ENCODE measurements at places on chromosomes 12 and 14.

DNA sequence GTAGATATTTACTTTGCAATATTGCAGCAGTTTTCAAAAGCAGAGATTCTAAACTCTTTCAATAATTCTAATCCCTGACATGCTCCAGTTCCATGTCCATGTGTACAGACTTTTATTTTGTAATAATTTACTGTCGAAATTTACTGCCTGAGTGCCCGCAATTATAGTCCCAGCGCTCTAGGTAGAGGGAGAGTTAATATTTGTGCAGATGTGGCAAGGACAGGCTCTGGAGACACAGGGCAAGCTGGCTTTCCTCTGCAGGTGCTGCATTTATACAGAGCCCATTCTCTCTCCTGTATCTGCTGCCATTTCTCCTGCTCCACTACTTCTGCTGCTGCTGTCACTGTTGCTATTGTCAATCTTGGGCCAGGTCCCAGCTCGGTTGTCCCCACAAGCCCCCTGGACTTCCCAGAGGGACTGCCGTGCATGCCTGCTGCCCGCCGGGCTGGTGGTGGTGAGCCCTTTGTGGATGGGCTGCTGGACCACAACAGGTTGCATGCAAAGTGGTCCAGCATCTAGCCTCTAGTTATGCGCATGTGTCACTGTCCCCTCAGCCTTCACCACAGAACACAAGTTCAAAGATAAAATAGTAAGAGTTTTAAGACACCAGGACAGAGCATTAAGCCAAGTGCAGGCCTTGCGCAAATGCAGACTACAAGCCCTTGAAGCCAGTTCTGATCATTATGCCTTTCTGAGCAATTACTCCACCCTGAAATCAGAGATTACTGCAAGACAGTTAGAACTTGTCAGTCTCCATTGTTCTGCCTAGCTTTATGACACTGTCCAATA lies 40.8 kb upstream of the CSRP2 start:
- DNase-seq, result no peak

- DNase-seq, result no peak
Measured at GRCh38 chr14:99065551-99065950, 206.4 kb downstream of the BCL11B start.

- no peak for DNase-seq
Measured at GRCh38 chr12:76863005-76863670, 15.7 kb downstream of the CSRP2 start.

GRCh38 chr14:93892923-93893558 lies 34.1 kb upstream of the FAM181A start:
- DNase-seq, result peak; percentile 38

DNA sequence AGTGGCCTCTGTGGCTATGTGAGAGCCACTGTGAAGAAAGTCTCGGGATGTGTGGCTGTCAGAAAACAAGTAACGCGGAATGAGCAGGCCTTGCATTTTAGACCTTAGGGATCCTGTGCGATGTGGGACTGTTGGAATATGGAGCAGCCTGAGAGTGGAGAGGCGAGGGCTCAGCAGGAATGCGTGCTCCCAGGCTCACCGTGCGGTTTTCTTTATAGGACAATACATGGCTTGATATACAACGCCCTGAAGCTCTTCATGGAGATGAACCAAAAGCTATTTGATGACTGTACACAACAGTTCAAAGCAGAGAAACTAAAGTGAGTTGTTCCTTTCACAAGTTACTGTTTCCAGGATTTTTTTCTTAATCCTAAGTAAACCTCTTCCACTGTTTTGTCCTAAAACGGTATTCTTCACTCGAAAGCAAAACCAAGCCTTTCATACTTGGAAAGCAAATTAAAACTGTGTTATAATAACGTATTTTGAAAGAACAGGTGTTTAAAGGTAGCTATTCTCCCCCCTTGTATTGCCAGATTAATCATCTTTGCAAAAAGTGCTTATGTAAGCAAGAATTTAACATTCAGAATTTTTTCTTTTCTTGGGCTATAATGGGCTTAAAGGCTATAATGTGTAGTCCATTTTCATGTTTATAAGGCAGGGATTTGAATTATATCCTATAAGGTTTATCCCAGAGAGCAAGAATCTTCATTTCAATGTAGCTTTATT lies 54.8 kb upstream of the DYNC1H1 start:
- DNase-seq, result no peak

DNA sequence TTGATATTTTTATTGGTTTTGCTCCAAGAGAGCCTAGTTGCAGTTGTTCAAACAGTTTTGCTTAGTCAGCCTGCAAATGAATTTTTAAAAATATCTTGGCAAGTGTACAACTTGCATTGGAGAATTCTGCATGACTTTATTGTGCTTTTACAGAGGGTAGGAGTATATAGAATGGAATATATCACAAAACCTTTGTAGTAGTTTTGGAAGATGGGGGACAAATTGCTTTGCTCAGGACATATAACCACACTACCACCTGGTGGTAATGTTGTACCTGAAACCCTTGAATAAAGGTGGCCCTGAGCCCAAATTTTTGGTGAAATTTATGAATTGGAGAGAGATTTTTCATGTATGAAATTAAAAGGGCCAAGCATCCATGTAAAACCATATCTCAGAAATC lies 645.2 kb downstream of the MED13L start:
- DNase-seq, result no peak

DNA sequence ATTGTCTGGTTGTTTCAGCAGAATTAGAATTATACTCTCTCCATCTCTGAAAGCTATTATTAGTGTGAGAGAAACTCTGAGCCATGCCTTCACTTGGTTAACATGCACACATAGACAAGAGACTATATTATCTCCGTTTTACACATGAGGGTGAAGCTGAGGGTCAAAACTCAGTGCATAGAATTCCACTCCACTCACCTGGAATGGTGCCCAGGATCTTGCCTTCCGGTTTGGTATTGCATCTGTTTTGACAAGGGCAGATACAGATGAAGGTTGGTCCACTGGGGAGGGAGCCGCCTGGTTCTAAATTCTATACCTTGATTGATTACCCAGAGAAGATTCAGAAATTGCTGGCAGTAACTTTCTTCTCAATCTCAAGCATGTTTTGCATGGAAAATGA lies 149.5 kb upstream of the PELI2 start:
- no peak for DNase-seq

- DNase-seq, result no peak
Measured at GRCh38 chr12:93702707-93703315, 25.6 kb downstream of the CRADD start.

- no peak for DNase-seq
Measured at GRCh38 chr14:96904201-96904600, 107.0 kb downstream of the VRK1 start.

GRCh38 chr12:44589697-44590096 lies 286.4 kb downstream of the NELL2 start:
- DNase-seq, result no peak

- DNase-seq, result no peak
Measured at GRCh38 chr14:81281332-81281731, 60.6 kb upstream of the GTF2A1 start.

- DNase-seq, result no peak
Measured at GRCh38 chr14:53006931-53007562, 56.2 kb upstream of the FERMT2 start.

DNA sequence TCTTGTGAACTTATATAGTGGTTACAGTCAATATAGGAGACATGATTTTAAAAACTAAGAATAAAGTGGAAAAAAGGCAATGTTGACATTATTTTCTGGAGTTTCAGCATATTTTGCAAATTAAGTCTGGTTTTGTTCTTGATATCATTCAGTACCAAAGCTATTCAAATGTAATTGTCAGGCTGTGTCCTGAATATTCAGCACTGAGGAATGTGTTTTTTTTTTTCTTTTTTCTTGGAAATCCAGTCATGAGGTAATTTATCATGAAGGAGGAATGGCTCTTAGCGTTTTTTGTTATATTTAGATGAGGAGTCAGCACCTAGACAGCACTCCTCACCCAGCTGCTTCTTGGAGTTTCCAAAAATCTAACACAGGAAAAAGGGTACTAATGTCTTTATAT lies 225.5 kb downstream of the CCDC91 start:
- DNase-seq, result no peak

- no peak for DNase-seq
Measured at GRCh38 chr14:90114554-90114953, 52.8 kb downstream of the KCNK13 start.

DNA sequence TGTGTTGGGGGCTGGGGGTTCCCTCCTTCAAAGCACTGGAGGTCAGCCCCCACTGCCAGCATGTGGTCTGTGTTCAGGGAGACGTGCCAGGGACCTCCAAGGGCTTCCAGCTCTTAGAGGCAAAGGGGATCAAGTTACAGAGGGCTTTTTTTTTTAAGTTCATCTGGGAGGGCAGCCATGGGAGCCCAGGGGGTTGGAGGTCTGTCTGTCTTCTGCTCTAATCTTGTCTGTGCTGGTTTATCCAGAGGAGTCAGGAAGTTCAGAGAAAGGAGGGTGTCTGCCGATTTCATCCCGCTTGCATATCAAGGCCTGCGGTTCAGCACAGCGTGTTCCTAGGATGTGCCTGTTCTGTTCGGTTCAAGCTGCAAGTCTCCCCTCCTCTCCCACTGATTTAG lies 72.2 kb downstream of the TMEM132C start:
- DNase-seq, result no peak

- DNase-seq, result no peak
Measured at GRCh38 chr14:99468081-99468480, 12.6 kb downstream of the SETD3 start.

DNA sequence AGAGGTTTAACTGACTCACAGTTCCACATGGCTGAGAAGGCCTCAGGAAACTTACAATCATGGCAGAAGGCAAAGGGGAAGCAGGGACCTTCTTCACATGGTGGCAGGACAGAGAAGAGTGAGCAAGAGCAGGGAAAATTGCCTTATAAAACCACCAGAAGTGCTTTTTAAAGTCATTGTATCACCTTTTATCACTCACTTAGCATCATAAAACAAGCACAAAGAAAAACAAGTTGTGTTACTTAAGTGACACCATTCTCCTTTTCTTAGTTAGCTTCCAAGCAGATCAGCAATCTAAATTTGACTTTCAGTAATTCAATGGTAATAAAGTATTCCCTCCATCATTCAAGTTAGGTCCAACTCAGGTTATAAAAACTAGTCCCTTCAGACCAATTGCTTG lies 28.5 kb downstream of the OSBPL8 start:
- no peak for DNase-seq

DNA sequence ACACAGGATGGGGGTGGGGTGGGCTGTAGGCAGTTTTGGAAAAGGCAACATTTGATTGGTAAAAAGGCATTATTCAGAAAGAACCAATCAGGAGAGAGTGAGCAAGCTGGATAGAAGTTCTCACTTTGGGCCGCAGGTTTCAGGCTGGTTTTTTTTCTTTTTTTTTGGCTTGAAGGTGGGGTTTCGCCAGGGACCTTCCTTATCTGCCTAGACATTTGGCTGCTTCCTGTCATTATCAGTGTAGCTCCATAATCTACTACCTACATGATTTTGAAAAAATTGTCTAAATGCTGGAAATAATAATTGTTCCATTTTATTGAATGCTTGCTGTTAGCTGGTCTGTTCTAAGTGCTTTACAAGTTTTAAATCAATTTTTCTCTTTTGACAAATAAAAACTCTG lies 649.0 kb downstream of the TMTC2 start:
- no peak for DNase-seq

GRCh38 chr12:99600388-99600787 lies 47.2 kb upstream of the GARIN6 start:
- no peak for DNase-seq

GRCh38 chr12:30622509-30622908 lies 73.2 kb downstream of the IPO8 start:
- DNase-seq, result no peak

DNA sequence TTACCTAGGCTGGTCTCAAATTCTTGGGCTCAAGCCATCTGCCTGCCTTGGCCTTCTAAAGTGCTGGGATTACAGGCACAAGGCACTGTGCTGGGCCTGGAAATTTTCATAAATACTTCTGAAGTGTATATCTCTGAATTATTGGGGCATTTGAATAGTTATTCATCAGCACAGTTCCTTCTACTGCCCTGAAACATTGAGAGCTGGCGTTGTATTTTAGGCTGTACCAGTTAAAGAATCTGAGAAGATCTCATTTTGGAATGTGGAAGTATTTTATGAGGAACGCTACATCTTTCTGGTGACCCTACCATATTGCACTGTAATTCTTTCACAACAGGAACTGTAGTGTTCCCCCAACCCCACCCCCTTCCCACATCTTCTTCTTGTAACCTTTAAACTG lies 349.0 kb upstream of the RGS6 start:
- DNase-seq, result peak; percentile 58

DNA sequence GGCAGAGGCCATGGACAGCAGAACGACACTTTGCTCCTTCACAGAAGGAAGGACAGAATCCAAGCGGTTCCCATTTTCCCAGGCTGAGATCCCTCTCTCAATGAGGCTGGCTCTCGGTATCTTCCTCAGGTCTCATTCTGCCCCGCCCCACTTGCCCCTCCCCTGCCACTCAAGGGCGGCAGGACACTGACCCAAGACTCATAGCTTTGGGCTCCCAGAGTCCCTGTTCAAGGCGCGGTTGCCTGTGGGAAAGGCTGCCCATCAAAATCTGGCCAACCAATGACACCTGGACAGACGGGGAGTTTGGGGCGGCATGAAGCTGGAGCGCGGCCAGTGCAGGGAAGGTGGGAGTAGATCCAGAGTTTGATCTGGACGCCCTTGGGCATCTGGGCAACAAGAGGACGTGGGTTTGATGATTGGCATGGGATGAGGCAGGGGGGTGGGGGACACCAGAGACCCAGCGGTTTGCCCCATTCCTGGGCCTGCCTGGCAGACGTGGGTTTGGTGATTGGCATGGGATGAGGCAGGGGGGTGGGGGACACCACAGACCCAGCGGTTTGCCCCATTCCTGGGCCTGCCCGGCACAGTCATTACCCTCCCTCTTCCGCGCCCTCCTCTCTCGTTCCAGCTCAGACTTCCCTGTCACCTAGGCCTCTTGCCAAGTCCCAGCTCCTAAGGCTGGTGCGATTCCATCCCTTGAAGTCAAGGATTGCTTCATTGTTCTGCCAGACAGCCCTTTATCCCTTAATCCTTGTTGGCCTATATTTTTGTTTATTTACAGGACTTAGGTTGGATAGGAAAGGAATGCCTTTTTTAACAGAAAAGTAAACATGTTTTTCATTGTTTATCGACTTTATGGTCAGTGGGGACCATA lies 92.1 kb downstream of the NINJ2 start:
- DNase-seq, result no peak

DNA sequence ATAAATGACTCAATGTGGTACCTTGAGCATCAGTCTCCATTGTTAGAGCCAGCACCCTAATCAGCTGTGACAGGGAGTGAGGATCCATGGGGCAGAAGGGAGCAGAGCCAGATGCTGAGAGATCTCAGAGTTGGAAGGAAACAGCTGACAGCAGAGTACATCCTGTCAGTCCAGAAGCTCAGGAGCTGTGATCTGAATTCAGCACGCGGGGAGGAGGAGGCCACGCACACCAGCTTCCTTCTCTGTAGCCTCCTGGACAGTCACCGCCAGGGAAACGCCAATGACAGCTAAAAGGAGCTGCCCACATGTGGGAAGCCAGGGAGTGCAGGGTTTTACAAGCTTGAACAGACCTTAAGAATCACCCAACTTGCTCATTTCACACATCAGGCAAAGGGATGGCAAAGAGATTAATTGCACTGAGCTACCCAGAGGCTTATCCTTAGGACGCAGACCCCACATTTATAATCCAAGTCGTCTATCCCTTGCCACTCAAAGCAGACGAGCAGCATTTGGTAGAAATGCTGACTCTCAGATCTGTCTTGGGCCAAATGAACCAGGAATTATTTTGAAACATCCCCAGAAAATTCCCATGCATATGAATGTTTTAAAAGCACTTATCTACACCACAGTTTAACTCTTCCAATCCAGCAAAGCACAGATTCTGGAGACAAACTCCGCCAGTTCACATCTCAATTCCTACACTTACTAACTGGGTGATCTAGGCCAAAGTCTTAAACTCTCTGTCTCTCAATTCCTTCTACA lies 322.6 kb upstream of the TMTC1 start:
- DNase-seq, result no peak

Measured in CD14-positive monocyte (primary cell).